DMS79 treated with DMSO at 0.1 percent for 48 hours (cell line): ENCODE measurements at places on chromosomes 2 and 18.

GRCh38 chr2:225083276-225083675, 41.0 kb upstream of the DOCK10 start:
- DNase-seq = no peak

DNA sequence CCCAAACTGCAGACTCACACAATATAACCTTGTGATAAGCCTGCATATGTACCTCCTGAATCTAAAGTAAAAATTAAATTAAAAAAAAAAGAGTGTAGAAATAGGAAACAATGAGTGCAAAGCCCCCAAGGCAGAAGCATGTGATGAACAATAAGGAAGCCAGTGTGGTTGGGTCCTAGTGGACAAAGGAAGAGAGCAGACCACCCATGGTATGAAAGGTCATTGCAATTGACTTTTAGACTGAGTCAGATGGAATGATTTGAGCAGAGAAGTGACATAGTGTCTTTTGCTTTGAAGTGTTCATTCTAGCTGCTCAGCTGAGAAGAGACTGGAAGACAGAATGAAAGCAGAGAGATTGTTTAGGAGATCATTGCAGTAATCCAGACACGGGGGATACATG, 417.1 kb downstream of the RAD51AP2 start:
- no peak for DNase-seq

DNA sequence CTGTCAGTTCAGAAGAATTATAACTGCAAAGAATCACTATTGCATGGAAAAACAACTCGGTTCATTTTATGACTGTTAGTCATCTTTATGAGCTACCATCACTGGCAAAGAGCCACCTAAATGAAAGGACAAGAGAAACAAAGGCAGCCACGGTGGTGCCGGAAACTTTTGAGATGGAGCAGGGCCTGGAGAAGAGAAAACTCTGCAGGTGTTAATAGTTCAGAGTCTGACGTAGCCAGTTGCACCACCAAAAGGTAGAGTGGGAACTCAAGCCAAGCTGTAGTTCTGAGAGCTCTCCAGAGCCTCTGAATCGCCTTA, 110.9 kb downstream of the FTCDNL1 start:
- DNase-seq = no peak

DNA sequence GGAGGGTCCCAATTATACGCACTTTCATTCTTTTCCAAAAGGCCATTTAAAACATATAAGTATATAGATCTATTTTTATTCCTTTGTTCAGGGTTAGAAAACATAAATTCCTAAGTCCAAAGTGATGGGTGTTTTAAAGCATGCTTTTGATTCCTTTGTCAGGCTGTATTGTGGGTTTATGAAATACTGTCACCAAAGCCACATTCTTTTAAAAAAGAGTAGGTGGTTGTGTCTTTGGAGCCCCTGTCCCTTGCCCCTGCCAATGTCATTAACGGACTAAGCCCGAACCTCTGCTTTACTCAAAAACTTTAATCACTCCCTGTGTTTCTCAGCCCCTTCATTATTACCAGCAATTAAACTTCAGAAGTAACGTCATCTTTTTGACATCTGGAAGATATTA, 104.9 kb upstream of the APCDD1 start:
- DNase-seq = no peak

GRCh38 chr2:133598769-133599168, 30.5 kb upstream of the NCKAP5 start:
- DNase-seq = no peak

DNA sequence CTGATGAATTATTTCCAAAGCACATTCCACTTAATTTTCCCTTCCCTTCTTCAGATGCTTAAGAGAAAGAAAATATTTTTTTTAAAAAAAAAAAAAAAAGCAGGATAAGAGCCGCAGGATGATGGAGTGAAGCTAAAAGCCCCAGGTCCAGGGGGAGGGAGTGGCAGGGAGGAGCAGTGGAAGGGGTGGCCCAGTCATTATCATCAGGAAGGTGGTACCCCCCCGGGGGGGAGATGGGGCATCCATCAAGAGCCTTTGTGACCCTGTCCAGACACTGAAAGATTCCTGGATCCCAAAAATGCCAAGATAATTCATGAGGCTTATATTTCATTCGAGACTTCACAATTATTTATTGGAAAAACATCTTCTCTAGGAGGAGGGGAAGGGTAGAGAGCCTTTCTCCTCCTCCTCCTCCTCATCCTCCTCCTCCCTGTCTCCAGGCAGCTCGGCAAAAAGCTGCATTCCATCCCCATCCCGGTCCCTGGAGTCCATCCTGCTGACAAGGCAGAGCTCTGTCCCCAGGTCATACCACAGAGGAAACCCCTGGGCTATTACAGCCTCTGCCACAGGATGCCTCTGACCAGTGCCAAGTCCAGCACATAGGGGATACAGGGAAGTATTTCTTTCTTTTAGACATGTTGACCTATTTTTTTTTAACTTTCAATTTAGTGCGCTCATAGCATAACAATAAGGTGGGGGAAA, 125.3 kb downstream of the TWIST2 start:
- DNase-seq = no peak

DNA sequence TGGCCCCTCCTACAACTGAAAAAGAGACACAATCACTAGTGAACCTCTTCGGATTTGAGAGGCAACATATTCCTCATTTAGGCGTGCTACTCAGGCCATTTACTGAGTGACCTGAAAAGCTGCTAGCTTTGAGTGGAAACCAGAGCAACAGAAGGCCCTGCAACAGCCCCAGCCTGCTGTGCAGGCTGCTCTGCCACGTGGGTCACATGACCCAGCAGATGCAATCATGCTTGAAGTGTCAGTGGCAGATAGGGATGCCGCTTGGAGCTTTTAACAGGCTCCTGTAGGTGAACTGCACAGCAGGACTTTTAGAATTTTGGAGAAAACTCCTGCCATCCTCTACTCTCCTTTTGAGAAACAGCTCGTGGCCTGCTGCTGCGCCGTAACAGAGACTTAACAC, 578.6 kb upstream of the RAB6C start:
- peak; percentile 33 for DNase-seq

GRCh38 chr2:111182121-111182520, 61.4 kb downstream of the BCL2L11 start:
- DNase-seq = no peak

DNA sequence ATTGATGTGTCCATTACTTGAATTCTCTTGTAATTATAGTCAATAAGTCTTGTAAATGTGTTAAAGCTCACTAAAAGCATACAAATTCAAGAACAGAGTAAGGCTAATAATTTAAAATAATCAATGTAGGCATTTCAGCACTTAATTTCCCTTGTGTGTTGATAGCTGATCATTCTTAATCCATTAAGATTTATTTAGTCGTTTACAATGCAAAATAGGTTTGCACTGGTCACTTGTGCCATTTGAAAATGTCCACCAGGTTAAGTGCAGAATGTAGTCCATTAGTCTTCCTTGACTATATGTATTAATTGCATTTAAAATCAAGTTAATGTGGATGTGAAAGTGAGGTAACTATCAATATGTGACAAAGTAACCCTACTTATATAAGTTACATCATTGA, 39.4 kb downstream of the ZNF407 start:
- no peak for DNase-seq

GRCh38 chr2:95346231-95346737, 49.1 kb downstream of the KCNIP3 start:
- DNase-seq = no peak

DNA sequence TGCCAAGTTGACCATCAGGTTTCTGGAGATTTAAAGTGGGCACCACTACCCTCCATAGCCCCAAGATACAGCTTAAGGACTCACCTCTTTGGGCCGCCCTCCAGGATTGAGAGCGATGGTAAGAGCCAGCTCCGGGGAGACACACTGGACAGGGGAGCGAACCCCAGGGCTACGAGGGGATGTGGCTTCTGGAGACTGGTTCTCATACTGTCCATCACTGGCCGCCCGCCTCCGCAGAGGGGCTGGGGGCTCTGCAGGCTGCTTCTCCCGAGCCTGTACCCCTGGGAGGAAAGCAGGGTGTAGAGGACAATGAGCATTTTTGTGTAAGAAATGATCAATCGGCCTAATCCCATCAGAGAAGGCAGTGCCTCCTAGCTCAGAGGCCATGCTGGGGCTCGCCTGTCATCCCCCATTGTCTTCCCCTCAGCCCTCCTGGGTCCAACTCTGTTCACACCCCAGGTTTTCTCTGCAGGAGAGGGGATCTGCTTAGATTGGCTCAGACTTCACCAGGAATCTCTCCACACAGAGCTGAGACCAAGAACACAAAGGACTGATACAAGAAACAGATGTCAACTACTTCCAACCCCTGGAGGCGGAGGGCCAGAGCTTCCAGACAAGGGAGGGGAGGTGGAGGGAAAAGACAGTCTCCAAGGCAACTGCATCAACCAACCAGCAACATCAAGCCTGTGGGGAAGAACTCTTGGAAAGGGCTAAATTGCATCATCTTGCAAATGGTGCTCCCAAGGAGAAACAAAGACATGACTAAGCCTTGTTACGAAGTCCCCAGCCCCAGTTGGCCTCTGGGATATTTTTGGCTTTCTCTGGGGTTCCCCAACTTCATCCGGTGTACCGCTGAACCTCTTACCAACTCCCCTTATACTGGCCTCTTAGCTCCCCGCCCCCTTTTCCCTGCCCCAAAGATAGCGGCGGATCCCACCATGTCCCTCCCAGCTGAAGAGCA, 166.6 kb downstream of the TNS1 start:
- DNase-seq = peak; percentile 3

GRCh38 chr2:165905854-165906253, 47.7 kb downstream of the TTC21B start:
- no peak for DNase-seq

GRCh38 chr2:196798980-196799379, 503 bp downstream of the GTF3C3 start:
- no peak for DNase-seq

GRCh38 chr2:48219555-48220436, 310.2 kb upstream of the STON1 start:
- DNase-seq = no peak

DNA sequence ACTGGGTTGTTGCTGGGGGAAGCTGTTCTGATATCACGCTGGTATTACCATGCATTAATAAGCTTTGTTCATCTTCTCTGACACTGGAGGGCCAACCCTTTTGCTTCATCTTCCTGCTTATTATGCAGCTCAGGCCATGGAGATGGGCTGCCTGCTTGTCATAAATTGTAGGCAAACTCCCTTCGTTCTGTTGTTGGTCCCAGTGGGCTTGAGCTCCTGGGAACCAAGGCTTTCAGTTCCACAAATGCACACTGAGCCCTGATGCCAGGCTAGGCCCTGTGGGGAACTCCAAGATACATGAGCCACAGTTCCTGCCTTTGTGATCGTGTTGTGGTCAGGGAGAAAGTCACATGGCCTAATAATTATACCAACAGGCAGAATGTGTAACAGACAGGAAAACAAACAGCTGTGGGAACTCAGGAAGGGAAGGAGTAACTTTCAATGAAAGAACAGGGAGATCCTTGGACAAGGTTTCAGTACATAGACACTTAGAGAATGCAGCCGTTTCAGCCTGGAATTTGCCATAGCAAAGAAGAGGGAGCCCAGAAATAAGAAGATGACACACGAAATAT, 49.0 kb upstream of the BCL2L11 start:
- no peak for DNase-seq

DNA sequence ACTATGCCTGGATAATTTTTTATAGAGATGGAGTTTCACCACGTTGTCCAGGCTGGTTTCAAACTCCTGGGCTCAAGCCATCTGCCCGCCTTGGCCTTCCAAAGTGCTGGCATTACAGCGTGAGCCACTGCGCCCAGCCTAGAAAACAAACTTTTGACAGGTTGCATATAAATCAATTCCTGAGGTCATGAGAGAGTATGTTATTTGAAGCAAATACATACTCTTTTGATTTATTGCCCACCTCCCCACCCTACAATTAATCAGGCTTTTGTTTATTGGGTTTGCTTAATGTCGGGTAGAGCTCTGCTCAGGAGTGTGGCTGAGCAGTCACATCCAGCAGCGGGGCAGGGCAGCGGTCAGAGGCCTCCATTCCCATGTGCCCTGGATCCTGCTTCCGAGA, 37.9 kb upstream of the ASB1 start:
- DNase-seq = no peak

- no peak for DNase-seq
Measured at GRCh38 chr2:1493431-1494126, 80.3 kb downstream of the TPO start.

DNA sequence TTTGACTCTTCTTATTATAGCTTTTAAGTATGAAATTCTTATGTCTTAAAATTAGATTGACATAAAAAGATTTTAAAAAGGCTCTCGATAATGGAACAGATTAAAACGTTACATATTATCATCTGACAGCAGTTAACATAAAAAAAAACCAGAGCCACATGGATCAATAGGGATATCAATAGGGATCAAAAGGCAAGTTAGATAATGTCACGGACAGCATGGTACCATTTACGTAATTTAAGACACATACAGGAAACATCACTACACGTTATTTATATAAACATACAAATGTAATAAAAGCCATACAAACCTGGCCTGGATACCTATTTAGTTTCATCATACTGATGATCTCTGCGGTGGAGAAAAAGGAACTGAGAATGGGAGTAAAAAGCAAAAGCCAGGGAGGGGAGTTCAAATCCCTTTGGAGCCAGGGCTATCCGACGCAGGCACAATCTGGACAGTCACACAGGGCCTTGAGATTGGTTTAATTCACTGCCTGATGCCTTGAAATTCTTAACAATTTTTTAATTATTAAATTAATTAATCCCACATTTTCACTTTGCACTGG, 227.2 kb downstream of the AFF3 start:
- DNase-seq = no peak
